ENCODE measurements at places on chromosomes 2 and 18.

GRCh38 chr2:100272841-100273329 is 49.4 kb downstream of the LONRF2 start:
- H3K4me3 ChIP-seq: no peak overlapping the region
- H3K27me3 ChIP-seq: no peaks in the 10 kb centered on the region
- DNase-seq: no peak
- no peak overlapping the region for H3K27ac ChIP-seq
- no peaks in the 10 kb centered on the region for H3K36me3 ChIP-seq

DNA sequence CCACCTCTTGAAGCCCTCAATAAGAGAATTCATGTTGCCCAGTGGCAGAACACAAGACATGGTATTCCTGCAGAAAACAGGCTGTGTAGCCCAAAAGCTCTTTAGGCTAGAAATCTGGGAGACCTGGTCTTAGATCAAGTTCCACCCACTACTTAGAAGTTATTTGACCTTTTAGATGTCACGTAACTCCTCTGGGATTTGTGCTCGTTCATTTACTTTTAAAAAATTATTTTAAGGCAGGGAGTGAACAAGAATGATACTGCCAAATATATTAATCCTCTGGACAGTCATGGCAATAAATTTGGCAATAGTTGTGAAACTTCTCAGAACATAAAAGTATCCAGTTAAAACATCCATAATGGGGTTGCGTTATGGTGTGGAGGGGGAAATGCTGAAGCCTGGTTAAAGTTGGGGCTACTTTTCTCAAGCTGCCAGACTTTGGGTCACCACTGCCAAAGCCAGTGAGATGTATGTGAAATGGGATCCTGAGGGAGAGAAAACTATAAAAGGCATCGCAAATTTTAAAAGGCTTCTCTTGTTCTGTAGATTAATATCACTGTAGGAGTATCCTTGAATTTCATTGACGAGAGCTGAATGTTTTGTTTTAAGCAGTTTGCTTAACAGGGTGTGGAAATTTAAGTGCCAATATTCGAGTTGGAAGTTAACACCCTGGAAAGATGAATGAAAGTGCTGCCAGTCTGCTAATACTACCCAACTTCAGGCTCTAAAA is 15.8 kb downstream of the DAPL1 start:
- H3K27me3 ChIP-seq: peaks cover 5% of the 10 kb centered on the region
- no peak for DNase-seq
- H3K4me3 ChIP-seq: no peak overlapping the region

GRCh38 chr2:213238753-213239495 is 45.3 kb upstream of the SPAG16 start:
- H3K4me3 ChIP-seq: peak overlapping the region; percentile 44
- DNase-seq: no peak
- H3K27me3 ChIP-seq: peaks cover 24% of the 10 kb centered on the region
- H3K36me3 ChIP-seq: no peaks in the 10 kb centered on the region

- no peak overlapping the region for H3K27ac ChIP-seq
- DNase-seq: no peak
- H3K4me3 ChIP-seq: no peak overlapping the region
- H3K27me3 ChIP-seq: peaks cover 3% of the 10 kb centered on the region
- no peaks in the 10 kb centered on the region for H3K36me3 ChIP-seq
- peaks cover 4% of the 10 kb centered on the region for H3K4me1 ChIP-seq
Measured at GRCh38 chr2:54840559-54841468, 117.4 kb downstream of the EML6 start.

GRCh38 chr2:172412984-172413492 is 14.3 kb upstream of the ITGA6 start:
- H3K36me3 ChIP-seq: no peaks in the 10 kb centered on the region
- peaks cover 6% of the 10 kb centered on the region for H3K4me1 ChIP-seq
- DNase-seq: no peak
- no peak overlapping the region for H3K4me3 ChIP-seq

- H3K27me3 ChIP-seq: peaks cover under 1% of the 10 kb centered on the region
- no peak overlapping the region for H3K4me3 ChIP-seq
- H3K27ac ChIP-seq: no peak overlapping the region
- H3K4me1 ChIP-seq: no peaks in the 10 kb centered on the region
Measured at GRCh38 chr2:9106338-9107167, 100.1 kb upstream of the ASAP2 start.

- H3K36me3 ChIP-seq: no peaks in the 10 kb centered on the region
- no peak overlapping the region for H3K4me3 ChIP-seq
- H3K27ac ChIP-seq: no peak overlapping the region
- H3K4me1 ChIP-seq: no peaks in the 10 kb centered on the region
Measured at GRCh38 chr18:72161691-72162090, 382.5 kb downstream of the CBLN2 start.

DNA sequence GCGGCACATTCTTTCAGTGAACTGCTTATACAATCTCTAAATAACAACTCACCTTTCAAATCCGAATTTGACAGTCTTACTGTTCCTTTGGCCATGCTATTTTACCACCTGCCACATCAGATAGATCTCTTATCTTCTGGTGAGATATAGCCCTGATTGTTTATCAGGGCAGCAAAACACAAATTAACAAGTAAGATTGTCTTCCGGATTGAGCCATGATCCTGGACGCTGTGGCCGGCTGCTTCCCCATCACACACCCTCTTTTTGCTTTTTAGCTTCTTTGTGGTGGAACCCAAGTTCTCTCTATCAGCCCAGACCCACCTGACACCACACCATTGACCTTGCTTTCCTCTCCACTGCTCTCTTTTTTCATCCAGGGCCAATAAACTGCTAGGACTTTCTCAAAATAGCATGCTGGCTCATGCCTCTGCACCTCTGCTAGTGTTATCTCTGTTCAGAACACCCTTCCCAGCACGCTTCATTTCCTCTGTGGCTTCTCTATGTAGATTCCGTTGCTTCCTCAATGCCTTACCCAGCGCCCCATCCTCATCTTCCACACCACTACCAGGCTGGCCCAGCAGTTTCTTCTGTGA is 111.8 kb upstream of the CNTNAP5 start:
- no peak for DNase-seq
- H3K36me3 ChIP-seq: no peaks in the 10 kb centered on the region
- no peaks in the 10 kb centered on the region for H3K27me3 ChIP-seq
- H3K4me1 ChIP-seq: no peaks in the 10 kb centered on the region
- H3K27ac ChIP-seq: no peak overlapping the region
- no peak overlapping the region for H3K4me3 ChIP-seq

DNA sequence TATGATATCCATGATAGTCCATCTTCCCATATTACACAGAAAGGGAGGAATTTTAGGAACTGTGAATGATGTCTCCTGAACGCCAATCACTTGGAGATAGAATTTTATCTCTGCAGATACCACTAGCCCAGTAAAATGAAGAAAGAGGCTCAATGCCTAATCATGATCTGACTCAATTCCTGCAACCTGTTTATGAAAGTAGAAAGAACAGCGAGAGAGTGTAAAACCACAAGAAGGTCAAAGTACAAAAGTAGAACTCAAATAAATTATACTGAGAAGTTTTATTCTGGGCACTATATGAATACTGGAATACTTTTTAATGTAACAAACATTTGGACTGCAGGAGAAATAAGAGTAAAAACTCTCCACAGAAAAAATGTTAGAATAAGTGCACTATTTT is 892.1 kb upstream of the DDX18 start:
- no peaks in the 10 kb centered on the region for H3K27me3 ChIP-seq
- no peaks in the 10 kb centered on the region for H3K36me3 ChIP-seq
- H3K27ac ChIP-seq: no peak overlapping the region
- DNase-seq: no peak

DNA sequence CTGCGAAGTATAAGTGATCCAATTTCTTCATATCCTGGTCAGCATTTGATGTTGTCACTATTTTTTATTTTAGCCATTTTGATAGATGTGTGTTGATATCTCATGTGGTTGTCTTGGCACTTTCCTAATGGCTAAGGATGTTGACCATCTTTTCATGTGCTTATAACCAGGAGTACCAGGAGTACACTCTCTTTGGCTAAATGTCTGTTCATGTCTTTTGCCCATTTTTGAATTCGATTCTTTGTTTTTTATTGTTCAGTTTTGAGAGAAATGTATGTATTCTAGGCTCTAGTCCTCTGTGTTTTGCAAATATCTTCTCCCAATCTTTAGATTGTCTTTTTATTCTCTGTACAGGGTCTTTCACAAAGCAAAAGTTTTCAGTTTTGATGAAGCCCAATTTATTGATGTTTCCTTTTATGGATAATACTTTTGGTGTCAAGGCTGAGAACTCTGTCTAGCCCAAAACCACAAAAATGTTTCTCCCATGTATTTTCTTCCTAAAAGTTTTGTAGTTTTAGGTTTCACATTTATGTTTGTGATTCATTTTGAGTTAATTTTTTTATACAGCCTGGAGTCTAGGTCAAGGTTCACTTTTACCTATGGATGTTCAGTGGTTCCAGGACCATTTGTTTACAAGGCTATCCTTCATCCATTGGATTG is 65.4 kb downstream of the SDC1 start:
- no peak overlapping the region for H3K27ac ChIP-seq
- peaks cover 31% of the 10 kb centered on the region for H3K27me3 ChIP-seq
- no peak overlapping the region for H3K4me3 ChIP-seq
- no peaks in the 10 kb centered on the region for H3K4me1 ChIP-seq
- DNase-seq: no peak

DNA sequence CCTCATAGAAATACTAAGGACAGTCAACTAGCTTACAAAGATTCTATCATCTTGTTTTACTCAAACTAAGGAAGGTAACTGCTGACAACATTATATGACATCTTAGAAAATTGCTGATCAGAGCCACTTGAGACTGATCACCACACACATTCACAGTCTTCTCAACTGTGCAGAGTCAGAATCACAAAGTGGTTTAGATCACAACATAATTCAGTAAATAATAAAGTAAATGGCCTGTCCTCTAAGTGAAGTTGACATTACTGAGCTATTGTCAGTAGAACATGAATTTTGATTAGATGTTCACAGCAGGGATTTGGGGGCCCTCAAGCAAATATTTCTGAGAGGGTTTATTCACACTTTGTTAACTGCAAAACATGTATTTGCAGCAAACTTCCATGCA is 28.5 kb downstream of the NOL4 start:
- no peak for DNase-seq
- no peaks in the 10 kb centered on the region for H3K4me1 ChIP-seq
- no peak overlapping the region for H3K4me3 ChIP-seq
- H3K27ac ChIP-seq: no peak overlapping the region
- no peaks in the 10 kb centered on the region for H3K27me3 ChIP-seq

GRCh38 chr2:110991911-110992310 is 128.8 kb upstream of the BCL2L11 start:
- H3K27me3 ChIP-seq: peaks cover 3% of the 10 kb centered on the region
- H3K4me1 ChIP-seq: peaks cover 20% of the 10 kb centered on the region
- peaks cover 3% of the 10 kb centered on the region for H3K36me3 ChIP-seq
- DNase-seq: no peak
- H3K27ac ChIP-seq: no peak overlapping the region

- H3K27ac ChIP-seq: no peak overlapping the region
- no peaks in the 10 kb centered on the region for H3K4me1 ChIP-seq
- no peaks in the 10 kb centered on the region for H3K27me3 ChIP-seq
- H3K36me3 ChIP-seq: no peaks in the 10 kb centered on the region
- H3K4me3 ChIP-seq: no peak overlapping the region
- DNase-seq: no peak
Measured at GRCh38 chr2:178891959-178892485, 84.8 kb upstream of the TTN start.

GRCh38 chr2:235834781-235835180 is 333.4 kb downstream of the GBX2 start:
- no peaks in the 10 kb centered on the region for H3K4me1 ChIP-seq
- DNase-seq: no peak
- no peaks in the 10 kb centered on the region for H3K27me3 ChIP-seq

DNA sequence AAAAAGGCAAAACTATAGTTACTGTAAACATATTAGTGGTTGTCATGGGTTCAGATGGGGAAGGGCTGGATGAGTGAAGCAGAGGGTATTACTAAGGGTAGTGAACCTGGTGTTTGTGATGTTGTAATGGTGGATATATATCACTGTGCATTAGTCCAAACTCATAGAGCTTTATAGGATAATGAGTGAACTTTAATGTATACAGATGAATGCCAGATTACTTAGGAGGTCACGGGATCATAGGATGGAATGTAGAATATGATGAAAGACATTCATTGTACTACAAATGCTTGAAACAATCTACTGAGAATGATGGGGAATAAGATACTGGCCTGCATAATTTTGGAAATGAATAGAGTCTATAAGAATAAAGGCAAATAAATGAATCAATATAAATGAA is 226.7 kb upstream of the ZNF804A start:
- no peak overlapping the region for H3K27ac ChIP-seq
- no peak overlapping the region for H3K4me3 ChIP-seq
- H3K27me3 ChIP-seq: no peaks in the 10 kb centered on the region
- no peak for DNase-seq
- no peaks in the 10 kb centered on the region for H3K36me3 ChIP-seq
- no peaks in the 10 kb centered on the region for H3K4me1 ChIP-seq

DNA sequence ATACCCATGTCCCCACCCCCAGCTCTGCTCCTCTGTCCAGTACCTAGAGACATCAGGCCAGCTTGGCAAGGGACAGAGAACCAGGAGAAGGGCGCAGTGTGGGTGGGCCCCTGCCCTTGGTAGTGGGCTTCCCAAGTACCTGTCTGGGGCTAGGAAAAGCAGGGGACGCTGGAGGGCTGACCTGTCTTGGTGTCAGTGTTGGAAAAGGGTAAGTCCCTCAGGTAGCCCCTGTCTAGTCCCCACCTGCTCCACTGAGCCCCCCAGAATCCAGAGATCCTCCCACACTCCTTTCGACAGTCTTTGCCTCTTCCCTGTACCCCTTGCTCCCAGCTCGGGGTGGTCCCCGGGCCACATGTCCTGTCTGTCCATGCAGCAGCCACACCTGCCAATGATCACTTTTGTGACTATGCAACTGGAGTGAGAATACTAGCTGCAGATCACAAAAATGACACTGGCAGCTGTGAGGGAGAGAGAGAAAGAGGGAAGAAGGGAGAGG is 14.6 kb downstream of the DNAJB2 start:
- DNase-seq: no peak
- H3K27me3 ChIP-seq: peaks cover 8% of the 10 kb centered on the region
- no peaks in the 10 kb centered on the region for H3K36me3 ChIP-seq
- H3K4me1 ChIP-seq: peaks cover 19% of the 10 kb centered on the region

DNA sequence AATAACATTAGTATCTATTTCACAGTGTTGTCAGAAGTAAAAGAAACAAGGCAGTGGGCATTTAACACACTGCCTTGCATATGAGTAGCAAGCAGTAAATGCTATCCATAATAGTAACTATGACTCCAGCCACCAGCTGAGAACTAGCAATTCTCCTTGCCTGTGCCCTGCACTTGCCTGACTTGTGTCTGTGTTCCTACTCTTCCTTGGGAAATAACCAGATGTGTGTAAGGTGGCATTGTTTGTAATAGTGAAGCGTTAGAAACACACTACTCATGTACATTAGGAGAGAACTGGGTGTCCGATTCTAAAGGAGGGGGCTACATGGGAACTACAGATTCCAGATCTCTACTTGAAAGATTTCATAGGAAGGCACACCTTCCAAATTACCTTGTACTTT is 197.8 kb downstream of the STK39 start:
- no peaks in the 10 kb centered on the region for H3K4me1 ChIP-seq
- H3K4me3 ChIP-seq: no peak overlapping the region
- H3K36me3 ChIP-seq: peaks cover 18% of the 10 kb centered on the region
- DNase-seq: no peak
- H3K27me3 ChIP-seq: no peaks in the 10 kb centered on the region

- no peaks in the 10 kb centered on the region for H3K4me1 ChIP-seq
- no peak for DNase-seq
- no peaks in the 10 kb centered on the region for H3K27me3 ChIP-seq
- no peak overlapping the region for H3K4me3 ChIP-seq
- H3K36me3 ChIP-seq: no peaks in the 10 kb centered on the region
- H3K27ac ChIP-seq: no peak overlapping the region
Measured at GRCh38 chr2:179622635-179623300, 238.6 kb downstream of the ZNF385B start.
